ENCODE measurements at places on chromosomes 5 and 9.
A peak's percentile ranks its signal among the peaks of the same experiment; 100 is the strongest.

- DNase-seq = peak; percentile 33
Measured at GRCh38 chr5:157323107-157323706, 57.3 kb downstream of the CYFIP2 start.

GRCh38 chr5:3226196-3226920 is 369.3 kb upstream of the IRX1 start:
- no peak for DNase-seq

- DNase-seq = no peak
Measured at GRCh38 chr9:128882677-128883603, 1.0 kb downstream of the LRRC8A start.

GRCh38 chr5:180059326-180059725 is 12.2 kb downstream of the RNF130 start:
- DNase-seq = no peak

DNA sequence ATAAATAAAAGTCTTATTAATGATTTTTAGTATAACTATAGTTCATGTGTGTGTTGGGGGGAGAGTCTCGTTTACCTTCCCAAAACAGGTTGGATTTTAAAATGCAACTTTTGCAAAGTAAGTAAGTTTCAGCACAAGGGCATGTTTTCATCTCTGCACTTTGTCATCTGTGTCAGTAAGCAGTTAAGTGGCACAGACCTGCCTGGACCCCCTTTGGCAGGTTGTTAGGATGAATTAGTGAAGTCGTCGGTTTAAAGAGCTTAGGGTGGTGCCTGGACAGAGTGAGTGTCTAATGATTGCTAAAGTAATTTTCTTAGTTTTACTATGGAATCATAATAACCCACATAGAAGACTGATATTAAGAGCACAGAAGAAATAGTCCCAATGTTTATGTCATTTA is 74.9 kb downstream of the TRIO start:
- no peak for DNase-seq

DNA sequence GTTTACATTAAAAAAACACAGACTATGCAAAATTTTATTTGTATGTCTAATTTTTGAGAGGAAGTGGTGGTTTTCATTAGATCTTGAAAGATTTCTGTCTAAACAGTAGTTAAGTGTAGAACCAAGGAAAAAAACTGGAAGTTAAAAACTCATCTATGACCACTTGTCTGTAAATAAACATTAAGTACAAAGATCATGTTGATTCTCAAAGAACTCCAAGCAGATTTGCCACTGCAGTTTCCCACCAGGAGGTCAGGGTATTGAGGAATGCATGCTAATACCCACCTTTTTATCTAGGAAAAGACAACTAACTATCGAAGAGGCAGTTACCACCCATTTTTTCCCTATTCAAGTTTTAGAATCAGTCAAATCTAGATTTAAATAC is 1.9 kb downstream of the STOM start:
- no peak for DNase-seq

GRCh38 chr5:149831492-149831891 is 101.4 kb downstream of the PPARGC1B start:
- DNase-seq = no peak

GRCh38 chr5:50702615-50703366 is 36.4 kb downstream of the PARP8 start:
- no peak for DNase-seq

- DNase-seq = peak; percentile 39
Measured at GRCh38 chr9:100472788-100473275, at the start of gene TMEFF1. TSS of gene TMEFF1 (plus strand) at chr9:100473149. CDS start at chr9:100473545, 396 bp downstream.

DNA sequence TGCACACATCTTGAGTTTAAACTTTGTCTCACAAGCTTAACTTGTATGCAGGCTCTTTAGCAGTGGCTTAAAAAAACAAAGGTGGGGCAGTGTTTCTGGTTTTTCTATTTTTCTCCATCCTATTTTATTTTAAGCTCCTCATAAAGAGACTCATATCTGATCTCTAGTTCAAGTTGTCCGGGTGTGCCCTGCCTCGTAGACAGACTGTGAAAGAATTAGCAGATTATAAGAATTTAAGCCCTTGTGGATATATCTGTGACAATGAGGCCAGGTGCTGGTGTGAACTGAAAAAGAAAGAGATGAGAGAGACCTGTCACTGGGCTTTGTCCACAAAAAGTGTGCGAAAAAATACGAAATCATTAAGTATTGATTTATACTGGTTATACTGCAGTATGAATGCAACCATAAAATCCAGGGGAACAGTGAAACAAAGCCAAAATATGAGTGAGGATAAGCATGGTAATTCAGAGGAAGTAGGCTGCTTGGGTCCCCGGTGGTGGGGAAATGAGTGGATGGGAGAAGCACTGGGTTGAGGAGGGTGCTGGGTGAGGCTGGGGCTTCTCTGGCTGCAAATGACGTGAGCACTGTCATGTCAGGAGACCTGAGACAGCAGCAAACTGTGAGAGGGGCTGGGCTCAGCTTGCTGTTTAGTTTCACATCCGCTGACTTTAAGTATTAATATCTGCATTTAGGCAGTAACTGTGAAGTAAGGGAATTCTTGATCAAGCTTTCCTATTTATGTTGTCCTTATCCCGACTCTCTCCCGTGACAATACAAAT is 179.7 kb upstream of the ANKRD55 start:
- DNase-seq = no peak

DNA sequence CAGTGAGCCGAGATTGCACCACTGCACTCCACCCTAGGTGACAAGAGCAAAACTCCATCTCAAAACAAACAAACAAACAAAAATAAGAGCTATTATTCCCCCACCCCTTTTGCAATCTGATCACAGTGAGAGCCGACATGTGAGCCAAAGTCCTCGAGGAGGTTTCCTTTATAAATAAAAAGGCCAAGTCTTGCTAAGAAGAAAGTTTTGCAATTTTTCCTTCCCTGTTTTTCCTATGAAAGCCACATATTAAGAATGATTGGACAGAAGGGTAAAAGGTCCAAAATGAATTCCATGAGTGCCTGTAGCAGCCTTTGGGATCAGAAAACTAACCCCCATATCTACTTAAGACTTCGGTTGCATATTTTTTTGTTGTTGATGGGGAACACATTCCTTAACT is 179.7 kb downstream of the TSSK1B start:
- no peak for DNase-seq

GRCh38 chr5:1466631-1467265 is 21.5 kb upstream of the SLC6A3 start:
- no peak for DNase-seq

DNA sequence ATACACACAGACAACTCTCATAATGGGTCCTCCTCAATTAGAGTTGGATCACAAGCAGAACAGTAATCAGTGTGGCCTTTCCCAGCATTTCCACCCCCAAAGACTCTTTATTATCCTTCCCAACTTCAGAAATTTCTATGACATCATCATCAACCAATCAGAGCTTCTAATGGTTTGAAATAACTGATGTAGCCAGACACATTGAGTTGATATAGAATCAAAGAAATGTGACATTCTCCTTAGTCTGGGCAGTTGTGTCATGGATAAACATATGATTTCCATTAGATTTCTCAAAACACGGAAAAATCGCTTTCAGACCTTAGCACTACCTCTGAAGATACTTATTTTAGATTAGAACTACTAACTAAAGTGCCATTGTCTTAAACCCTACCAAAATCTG is 75.7 kb upstream of the NFIB start:
- no peak for DNase-seq

DNA sequence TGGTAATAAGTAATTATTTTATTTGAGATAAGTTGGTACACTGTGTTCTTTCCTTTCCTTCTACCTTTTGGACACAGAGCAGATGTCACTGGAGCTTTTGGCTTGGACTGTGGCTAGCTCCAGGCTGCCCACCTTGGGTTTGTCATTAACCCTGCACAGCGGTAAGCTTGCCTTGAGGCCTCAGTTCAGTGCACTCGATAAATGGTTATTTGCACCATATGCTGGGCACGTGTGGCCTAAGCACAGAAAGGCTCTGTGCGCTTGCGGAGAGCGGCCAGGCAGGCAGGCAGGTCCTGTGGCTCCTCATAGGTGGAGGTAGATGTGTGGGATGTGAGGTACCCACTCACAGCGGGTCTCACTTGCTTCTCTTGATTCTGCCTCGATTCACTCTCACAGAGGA is 30.0 kb upstream of the TENT4A start:
- DNase-seq = no peak

- no peak for DNase-seq
Measured at GRCh38 chr9:98992107-98992884, 48.6 kb downstream of the COL15A1 start.

DNA sequence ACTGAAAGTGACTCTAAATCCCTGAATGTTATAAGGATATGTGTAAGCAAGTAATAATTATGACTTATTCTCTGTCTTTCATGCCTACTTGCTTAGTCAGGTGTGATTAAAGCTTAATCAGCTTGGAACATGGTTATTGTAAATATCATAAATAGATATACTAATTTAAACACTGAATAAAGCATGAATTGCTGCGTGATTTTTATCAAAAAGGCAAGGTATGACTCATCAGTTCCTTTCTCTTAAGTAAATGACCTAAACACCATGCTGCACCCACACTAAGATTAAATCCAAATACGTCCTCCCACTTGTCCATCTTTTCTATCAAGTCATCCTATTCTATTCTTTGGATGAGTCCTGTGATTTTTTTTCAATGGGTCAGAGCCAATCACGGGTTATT is 124.6 kb upstream of the MTAP start:
- no peak for DNase-seq

- no peak for DNase-seq
Measured at GRCh38 chr5:125506124-125506523, 759.7 kb upstream of the ZNF608 start.

- no peak for DNase-seq
Measured at GRCh38 chr9:33105504-33105903, 29.0 kb upstream of the SMU1 start.

DNA sequence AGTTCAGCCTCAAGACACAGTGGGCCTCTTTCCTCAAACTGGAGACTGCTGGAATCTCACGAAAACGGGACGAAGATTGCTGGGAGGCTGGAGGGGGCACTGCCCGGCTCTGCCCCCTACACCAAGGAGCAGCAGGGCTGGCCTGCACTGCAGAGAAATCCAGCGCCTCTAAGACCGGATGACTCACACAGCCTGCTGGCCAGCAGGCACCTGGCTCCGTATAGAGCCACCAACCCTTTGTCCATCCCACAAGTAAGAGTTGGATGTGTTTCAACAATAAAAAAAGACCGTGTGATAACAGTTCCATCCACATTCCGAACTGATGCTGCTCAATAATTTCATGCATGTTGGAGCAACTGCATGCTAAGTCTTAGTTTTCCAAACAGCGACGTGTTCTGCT is 11.5 kb downstream of the CCDC127 start:
- no peak for DNase-seq

DNA sequence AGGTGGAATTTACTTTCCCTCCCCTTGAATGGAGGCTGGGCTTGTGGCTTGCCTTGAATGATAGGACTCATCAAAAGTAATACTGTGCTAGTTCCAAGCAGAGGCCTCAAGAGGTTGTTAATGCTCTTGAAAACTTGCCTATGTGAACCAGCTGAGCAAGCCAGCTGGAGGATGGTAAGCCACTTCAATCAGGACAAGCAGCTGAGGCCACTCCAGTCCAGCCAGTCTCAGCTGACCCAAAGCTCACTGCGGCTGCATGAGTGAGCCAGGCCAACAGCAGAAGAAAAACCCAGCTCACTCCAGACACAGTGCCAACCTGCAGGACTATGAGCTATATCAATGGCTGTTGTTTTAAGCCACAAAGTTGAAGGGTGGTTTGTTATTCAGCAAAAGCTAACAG is 182.8 kb downstream of the MCTP1 start:
- DNase-seq = no peak

GRCh38 chr5:6188976-6189375 is 189.4 kb downstream of the MED10 start:
- DNase-seq = no peak

DNA sequence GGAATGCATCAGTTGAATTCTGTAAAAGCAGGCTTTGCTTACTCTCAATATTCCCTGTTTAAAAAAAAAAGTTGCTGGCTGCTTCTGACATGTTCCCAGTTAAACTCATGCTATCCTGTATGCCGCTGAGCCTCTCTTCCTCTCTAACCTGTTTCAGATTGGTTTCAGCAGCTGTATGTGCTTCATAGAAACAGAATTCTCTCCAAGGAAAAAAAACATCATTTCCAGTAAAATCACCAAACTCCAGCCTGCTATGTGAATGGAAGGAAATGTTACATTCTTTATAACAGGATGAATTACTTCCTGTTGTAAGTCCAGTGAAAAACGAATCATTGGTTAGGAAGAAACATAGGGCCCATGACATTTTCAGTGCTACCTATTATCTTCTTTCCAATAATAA is 25.7 kb upstream of the KCNV2 start:
- DNase-seq = no peak

DNA sequence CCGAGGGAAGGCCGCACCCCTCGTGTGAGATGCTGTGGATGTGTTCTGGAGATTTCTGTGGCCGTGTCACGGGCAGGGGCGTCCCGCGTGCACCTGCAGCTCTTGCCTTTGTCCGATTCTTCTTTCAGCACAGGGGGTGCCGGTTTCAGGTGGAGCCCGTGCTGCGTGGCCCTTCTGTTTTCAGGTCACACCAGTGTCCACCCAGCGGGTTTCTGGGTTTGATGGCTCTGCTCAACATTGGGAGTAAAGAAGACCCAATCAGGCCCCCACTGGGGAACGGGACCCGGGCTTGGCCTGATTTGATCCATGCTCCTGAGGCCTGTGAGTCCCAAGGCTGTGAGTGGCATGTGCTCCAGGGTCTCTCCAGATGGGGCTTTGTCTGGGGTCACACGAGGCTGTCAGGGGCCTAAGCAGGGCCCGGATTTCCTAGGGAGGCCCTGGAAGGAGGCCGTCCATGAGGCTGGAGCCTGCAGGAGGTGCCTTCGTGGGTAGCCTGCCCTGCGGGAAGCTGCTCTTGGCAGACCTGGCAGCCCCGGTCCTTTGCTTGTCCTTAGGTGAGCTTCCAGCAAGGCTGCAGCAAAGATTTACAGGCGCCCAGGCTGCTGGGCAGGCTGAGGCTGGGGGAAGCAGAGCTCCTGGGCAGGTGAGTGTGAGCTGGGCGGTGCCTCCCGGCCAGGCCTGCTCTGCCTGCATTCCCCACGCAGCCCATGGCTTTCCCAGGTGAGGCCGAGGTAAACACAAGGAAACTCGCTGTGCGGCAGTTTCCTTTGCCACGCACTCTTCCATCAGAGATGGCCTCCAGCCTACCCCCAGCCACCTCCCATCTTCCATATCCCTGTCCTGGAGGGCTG is 12.8 kb downstream of the MRPL36 start:
- no peak for DNase-seq

DNA sequence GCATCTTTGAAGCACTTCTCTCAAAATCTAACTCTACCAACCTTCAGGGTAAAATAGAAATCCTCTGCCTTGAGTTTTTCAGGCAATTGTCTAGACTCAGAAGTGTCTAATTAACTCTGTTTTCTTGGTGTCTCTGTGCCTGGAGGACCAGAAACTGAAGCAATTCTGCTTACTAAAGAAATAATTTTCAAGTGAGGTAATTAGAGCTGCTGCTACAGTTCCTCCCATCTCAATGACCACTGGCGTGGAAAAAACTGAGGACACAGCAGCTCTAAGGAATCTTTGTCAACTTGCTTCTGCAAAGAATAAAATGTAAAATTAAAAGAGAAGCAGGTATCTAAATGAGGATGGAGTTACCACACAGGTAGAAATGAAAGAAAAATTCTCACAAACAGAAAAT is 785.0 kb downstream of the PRELID2 start:
- DNase-seq = no peak

GRCh38 chr9:33447799-33448553 is 583 bp upstream of the AQP3 start:
- DNase-seq = no peak

All from CD8-positive, alpha-beta T cell (primary cell).